EL (cell line): ENCODE measurements at places on chromosomes 3 and 15.

DNA sequence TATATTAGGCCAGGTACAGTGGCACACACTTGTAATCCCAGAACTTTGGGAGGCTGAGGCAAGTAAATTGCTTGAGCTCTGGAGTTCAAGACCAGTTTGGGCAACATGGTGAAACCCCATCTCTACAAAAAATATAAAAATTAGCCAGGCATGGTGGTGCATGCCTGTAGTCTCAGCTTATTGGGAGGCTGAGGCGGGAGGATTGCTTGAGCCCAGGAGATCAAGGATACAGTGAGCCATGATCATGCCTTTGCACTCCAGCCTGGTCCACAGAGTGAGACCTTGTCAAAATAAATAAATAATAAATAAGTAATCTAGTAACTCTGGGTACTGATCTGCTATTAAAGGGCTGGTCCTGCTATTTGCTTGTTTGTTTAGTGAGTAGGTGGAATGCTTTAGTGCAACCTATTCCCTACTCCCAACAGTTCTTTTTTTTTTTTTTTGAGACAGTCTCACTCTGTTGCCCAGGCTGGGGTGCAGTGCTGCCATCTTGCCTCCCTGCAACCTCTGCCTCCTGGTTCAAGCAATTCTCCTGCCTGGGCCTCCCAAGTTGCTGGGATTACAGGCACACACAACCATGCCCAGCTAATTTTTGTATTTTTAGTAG is 9.1 kb upstream of the INO80 start:
- no peak for DNase-seq

- DNase-seq = no peak
Observed at GRCh38 chr15:28914483-28915023, 28.8 kb downstream of the APBA2 start.

GRCh38 chr15:96158938-96159337 is 171.6 kb upstream of the NR2F2 start:
- no peak for DNase-seq

GRCh38 chr3:2614578-2614977 is 495.6 kb downstream of the IL5RA start:
- DNase-seq = no peak

DNA sequence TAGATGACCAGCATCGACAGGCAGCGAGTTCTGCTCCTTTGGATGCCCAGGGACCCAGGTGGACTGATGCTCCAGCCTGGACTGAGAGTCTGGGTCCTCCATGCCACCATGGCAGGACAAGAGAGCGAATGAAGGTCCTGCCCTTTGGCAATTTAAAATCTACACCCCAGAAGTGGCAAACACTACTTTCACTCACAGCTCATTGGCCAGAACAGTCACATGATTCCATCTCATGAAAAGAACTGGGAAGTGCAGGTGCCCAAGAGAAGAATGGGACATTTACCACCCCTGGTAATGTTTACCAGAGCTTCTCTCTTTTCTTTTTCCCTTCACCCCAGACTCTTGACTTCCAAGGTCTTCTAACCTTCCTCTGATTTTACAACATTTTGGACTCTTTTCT is 87.8 kb upstream of the SLCO3A1 start:
- no peak for DNase-seq

DNA sequence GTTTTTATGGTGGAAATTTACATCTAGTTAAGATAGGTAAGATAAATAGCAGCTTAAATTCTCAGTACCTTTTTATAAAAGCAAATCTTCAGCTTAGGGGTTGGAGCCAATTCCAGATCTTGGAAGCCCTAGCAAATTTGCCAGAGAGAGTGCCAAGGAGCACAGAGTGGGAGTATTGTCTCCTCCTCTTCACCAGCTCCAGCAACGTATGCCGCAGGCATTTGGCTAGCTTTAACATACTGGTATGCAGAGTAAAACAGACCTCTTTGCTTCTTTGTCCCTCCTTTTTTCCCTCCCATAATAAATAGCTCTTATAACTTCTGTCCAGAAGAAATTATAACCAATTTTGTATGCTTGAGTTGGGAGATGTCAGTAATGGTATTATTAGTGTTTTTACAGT is 140.4 kb downstream of the DIPK2A start:
- no peak for DNase-seq

- no peak for DNase-seq
Observed at GRCh38 chr15:79918278-79918677, 21.5 kb upstream of the MTHFS start.

GRCh38 chr3:130948929-130949328 is 55.0 kb downstream of the ATP2C1 start:
- DNase-seq = no peak

DNA sequence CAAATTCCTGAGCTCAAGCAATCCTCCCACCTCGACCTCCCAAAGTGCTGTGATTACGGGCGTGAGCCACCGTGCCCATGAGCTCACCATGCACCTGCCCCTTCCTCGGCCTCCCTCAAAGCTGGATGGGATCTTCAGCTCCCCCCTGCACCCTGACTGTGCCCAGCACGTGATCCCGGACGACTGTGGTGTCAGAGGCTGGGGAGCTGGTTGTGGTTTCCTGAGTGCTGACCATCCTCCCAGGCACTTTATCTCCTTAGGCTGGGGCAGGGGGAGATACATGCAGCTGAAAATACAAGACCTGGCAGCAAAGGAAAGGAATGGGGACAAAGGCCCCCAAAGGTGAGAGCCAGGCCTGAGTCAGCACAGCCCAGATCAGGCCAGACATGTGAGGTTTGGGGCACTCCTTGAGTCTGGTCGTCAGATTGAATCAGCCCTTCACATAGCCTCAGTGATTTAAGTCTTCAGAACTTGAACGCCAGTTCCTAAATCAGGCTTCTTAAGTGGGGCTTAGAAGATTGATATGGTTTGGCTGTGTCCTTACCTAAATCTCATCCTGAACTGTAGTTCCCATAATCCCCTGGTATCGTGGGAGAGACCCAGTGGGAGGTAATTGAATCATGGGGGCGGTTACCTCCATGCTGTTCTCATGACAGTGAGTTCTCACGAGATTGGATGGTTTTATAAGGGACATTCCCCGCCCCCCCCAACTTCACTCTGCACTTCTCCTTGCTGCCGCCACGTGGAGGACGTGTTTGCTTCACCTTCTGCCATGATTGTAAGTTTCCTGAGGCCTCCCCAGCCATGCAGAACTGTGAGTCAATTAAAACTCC is 35.8 kb downstream of the PRKCD start:
- DNase-seq = peak; percentile 18

- no peak for DNase-seq
Observed at GRCh38 chr3:168001244-168001643, 94.5 kb downstream of the GOLIM4 start.

- no peak for DNase-seq
Observed at GRCh38 chr15:89487791-89488190, 8.6 kb downstream of the RHCG start.

DNA sequence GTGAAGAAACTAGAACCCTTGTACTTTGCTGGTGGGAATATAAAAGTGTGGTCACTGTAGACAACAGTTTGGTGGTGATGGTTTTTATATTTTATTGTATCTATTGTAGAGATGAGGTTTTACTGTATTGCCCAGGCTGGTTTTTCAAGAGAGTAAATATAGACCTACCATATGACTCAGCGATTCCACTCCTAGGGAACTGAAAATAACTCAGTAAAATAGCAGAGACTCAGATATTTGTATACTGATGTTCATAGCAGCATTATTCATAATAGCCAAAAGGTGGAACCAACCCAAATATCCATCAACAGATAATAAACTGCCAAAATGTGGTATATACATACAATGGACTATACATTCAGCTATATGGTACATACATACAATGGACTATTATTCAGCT is 68.8 kb upstream of the IL12A start:
- peak; percentile 49 for DNase-seq

- no peak for DNase-seq
Observed at GRCh38 chr3:182596676-182597410, 196.5 kb upstream of the ATP11B start.

- no peak for DNase-seq
Observed at GRCh38 chr3:73604451-73604850, 20.3 kb downstream of the PDZRN3 start.

DNA sequence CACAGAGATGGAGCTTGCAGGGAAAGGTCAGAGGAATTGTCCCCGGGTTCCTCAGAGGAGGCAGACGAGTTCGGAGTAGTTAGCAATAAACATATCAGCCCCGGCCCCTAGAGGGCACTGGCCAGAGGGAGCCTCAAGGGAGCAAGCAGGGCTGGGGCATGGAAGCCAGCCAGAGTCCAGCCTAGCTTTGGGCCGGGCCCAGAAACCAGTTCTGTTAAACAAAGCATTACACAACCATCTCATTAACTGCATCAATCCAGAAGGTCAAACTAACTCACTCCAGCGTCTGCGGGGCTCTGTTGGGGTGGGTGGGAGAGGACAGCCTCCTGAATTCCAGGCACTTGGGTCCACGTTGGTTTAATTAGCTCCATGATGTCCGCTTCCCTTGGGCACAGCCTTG is 41.0 kb upstream of the IREB2 start:
- DNase-seq = peak; percentile 14

- DNase-seq = peak; percentile 22
Observed at GRCh38 chr15:41734079-41734478, 40.2 kb upstream of the MAPKBP1 start.

GRCh38 chr3:3305841-3306240 is 126.3 kb upstream of the CRBN start:
- no peak for DNase-seq

GRCh38 chr3:66490214-66490613 is 10.6 kb downstream of the LRIG1 start:
- DNase-seq = no peak

- DNase-seq = peak; percentile 83
Observed at GRCh38 chr3:58066842-58067241, 58.6 kb downstream of the FLNB start.

GRCh38 chr15:31014608-31014925 is 23.1 kb upstream of the MTMR10 start:
- no peak for DNase-seq

GRCh38 chr3:126544596-126545281 is 14.0 kb downstream of the C3orf22 start:
- no peak for DNase-seq

- DNase-seq = no peak
Observed at GRCh38 chr3:64508140-64508539, 179.7 kb downstream of the ADAMTS9 start.

GRCh38 chr15:94576889-94577533 is 345.6 kb downstream of the MCTP2 start:
- peak; percentile 3 for DNase-seq

GRCh38 chr3:107367353-107367752 is 9.9 kb upstream of the CCDC54 start:
- peak; percentile 82 for DNase-seq
